ENCODE measurements at places on chromosomes 4 and X. TPM values are rescaled to one million over a fixed set of nuclear protein-coding genes. Genes with fewer than 3 reads are reported as not detected.

GRCh38 chr4:185445209-185445608 is 19.4 kb upstream of the UFSP2 start:
- no peak for DNase-seq

DNA sequence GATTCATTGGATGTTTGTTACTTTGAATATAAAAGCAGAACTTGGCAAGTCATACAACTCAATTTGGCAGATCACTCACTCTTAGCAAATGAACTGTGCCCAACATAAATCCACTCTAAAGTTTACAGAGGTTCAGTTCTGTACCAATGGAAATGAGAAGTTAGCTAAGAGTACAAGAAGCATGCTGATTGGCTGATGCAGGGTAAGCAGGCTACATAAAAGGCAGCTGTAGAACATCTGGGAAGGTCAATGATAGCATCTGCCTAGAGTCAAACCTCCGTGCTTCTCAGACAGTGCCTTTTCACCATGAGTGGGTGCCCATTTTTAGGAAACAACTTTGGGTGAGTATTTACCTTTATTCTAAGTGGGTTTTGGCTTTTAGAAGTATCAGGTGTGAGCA is at the start of gene TDO2:
Gene TDO2 (plus strand): TSS at position 244 of the 400 bp plus-strand sequence. CDS start 63 bp downstream, at position 307.
- no peak for DNase-seq

GRCh38 chrX:27735914-27736313 is 71.9 kb upstream of the MAGEB10 start:
- no peak for DNase-seq

- no peak for DNase-seq
These were observed 20.7 kb upstream of the IL13RA1 start for GRCh38 chrX:118706681-118707080.

DNA sequence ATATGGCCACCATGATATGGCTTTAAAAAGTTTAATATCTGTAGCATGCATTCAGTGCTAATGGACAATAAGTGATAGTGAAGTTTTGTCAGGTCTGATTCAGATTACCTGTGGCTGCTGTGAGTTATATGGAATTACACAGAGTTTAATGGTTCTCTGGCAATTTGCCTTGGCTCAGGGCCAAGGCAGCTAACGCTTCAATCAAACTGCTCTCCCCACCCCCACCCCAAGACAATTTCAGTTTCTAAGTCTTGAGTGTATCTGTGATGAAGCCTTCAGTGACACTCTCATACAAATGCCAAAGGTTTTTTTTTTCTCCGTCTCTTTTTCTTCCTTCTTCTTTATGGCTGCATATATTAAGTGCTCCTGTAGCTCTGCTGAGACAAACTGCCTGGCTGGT is 106.6 kb downstream of the SHROOM4 start:
- DNase-seq = no peak

TMSB15B gene
- total RNA-seq = 9.1 TPM

GIMD1 gene
- not detected for total RNA-seq

Measured in thymus (tissue), 14 donors.